ENCODE measurements at places on chromosomes 1 and 21.

- DNase-seq: no peak
These were observed 3.9 kb upstream of the NRAS start for GRCh38 chr1:114720492-114720891.

- peak; percentile 26 for DNase-seq
These were observed 641 bp upstream of the ZBTB21 start for GRCh38 chr21:42010507-42011495.

GRCh38 chr21:27152996-27153395 is 186.1 kb upstream of the ADAMTS5 start:
- no peak for DNase-seq

DNA sequence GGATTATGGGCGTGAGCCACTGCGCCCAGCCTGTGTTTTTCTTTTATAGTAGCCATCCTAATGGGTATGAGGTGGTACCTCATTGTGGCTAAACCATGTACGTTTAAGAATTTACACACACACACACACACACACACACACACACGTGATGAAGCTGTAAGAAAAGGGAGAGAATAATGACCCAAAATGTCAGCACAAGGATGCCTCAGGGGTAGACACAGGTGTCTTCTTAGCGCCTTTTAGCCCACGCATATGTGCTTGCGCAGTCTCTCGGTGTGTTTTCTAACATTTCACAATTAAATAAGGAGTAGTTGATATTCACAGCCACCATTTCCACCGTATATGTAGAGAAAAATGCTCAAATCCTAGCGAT is 782 bp upstream of the PFKL start:
- DNase-seq: no peak

DNA sequence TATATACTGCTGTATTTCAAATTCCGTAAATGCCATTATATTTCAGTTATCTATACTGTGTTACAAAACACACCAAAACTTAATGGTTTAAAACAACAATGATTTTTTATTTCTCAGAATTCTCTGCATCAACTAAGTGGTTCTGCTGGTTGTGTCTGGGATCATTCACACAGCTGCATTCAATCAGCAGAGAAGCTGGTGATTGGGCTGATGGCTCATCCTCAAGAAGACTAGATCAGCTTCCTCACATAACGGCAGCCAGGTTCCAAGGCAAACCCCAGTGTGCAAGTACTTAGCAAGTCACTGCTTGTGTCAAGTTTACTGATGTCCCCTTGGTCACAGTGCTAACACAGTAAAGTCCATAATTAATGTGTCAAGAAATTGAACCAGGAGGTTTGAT is 86.3 kb upstream of the VANGL1 start:
- no peak for DNase-seq

GRCh38 chr21:41713495-41714281 is 53.2 kb downstream of the RIPK4 start:
- DNase-seq: no peak

- no peak for DNase-seq
These were observed 62.7 kb downstream of the ZNF684 start for GRCh38 chr1:40594187-40594531.

DNA sequence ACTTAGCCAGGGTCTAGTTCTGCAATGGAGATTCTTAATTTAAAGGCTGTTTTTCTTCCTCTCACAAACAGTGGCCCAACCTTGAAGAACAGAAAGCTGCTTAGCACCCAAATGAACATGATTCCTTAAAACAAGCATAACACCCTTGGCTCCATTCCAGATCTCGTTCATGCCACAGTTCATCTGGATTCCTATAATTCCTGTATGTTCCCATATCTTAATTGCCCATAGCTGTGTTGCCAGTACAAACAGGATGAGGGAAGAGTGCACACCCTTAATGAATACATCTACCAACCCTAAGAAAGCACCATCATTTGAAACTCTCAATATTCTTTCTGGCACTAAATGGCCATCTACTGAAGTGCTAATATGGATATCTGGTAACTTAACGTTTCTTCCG is 45.5 kb downstream of the TGFB2 start:
- no peak for DNase-seq

DNA sequence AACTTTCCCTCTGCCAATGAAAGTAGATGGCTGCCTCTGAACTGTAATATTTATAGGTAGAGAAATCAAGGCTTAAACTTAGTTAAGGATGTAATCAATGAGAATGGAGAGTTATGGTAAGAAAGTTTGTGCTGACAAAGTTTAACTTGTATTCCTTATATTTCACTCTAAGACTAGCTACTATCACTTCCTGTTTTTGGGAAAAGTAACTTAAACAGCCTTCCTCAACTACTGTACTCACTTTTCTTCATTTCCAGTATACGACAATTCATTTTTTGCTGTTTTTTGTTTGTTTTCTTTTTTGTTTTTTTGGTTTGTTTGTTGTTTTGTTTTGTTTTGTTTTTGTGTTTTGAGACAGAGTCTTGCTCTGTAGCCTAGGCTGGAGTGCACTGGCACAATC is 3.7 kb downstream of the RGS18 start:
- no peak for DNase-seq

DNA sequence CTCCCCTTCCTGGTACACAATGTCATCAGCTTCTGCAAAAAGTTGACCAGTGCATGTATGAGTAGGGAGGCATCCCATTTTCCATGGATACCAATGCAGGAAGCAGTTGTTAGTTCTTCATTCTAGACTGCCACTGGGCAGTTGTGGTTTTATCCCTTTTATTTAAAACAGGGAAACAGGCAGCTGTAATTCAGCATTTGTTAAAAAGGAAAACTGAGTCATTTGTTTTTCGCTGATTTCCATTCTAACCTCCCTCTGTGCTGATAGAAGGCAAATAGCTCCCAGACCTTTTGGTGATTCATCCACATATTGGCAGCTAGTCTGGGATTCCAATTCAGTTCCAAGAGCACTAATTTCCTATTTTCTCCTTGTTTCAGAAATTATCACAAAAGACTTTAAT is 21.1 kb upstream of the ABCA4 start:
- no peak for DNase-seq

DNA sequence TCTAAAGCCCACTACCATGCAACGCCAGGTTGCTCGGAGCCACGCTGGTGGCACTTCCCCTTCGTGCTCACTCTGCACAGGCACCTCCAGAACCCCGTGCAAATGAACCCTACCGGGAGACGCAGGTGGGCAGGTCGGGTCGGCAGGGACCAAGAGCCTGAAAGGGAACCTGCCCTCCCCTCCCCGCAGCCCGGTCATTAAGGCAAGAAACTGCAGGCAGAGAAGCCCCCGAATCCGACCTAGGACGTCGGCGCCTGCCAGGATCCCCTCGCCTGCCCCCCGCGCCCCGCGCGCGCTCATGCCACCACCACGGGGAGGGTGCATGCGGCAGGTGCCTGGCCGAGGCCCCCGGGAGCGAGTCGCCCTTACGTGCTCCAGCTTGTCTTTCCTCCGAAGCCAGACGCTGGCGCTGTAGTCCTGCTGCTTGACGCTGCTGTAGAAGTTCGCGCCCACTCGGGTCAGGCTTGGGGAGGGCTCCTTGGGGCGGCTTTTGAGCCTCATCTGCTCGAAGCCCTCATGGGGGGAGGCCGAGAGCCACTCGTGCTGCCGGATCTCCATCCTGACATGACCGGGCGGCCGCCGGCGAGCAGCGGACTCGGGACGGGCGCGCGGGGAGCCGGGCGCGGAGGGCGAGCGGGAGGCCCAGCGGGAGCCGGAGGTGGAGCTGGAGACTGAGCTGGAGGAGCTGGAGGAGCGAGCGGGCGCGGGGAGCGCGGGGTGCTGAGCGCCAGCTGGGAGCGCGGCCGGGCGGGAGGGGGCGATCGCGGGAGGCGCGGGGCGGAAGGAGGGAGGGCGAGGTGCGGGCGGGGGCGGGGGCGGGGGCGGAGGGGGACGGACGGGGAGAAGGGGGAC is 552 bp downstream of the PLD5 start:
- no peak for DNase-seq

GRCh38 chr1:96703186-96703585 is 18.4 kb upstream of the PTBP2 start:
- DNase-seq: no peak

- no peak for DNase-seq
These were observed 49.0 kb downstream of the RAB3B start for GRCh38 chr1:51941528-51941927.

GRCh38 chr1:208855403-208855802 is 611.2 kb upstream of the PLXNA2 start:
- DNase-seq: no peak

DNA sequence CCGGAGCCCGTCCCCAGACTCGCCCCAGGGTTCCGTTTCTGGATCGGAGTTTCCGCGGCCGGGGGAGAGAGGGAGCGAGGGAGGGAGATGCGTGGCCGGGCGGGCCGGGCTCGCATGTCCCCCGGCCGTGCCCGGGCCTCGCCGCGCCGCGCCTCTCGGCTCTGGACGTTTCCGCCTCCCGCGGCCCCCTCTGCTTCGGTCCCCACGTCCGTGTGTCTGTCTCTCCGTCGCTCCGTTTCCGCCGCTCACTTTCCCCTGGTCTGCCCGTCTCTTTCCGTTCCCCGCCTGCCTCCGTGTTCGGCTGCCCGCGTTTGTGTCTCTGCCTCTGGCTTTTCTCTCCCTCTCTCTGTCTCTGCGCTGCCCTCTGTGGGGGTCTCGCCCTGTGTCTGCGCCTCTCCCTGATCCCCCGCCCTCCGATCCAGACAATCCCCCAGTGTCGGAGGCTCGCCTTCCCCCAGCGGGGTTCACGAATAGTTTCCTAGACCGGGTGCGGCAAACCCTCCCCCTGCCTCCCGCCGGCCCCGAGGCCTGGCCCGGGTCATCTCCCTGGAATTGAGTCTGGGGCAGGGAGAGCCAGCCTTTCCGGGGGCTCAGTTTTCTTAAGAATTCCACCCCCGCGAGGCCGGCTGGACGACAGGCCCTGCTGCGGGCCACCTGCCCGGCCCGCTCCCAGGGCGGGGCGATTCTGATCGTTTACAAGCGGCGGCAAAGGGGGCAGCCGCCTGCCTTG is 735 bp downstream of the NBL1 start:
- peak; percentile 65 for DNase-seq

GRCh38 chr1:6197746-6198427 is 1.5 kb downstream of the RPL22 start:
- DNase-seq: no peak

- DNase-seq: no peak
These were observed 8.0 kb upstream of the FTCD start for GRCh38 chr21:46163380-46163779.

DNA sequence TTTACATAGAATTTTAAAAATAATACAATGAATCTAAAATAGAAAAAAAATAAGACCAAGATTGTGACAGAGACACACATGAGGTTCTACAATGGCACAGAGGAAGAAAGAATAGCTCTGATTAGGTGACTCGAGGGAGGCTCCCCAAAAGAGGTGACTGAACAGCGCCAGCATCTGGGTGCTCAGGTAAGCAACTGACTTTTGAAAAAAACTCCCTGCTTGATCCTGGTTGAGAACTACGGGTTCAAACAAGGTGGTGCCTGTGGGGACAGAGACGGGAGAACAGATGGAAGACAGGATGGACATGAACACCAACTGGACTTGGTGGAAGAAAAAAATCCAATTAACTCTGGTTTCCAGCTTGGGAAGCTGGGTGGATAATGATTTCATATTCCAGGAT is 22.5 kb downstream of the BATF3 start:
- DNase-seq: no peak

GRCh38 chr1:184403961-184404726 is 17.3 kb downstream of the C1orf21 start:
- no peak for DNase-seq

DNA sequence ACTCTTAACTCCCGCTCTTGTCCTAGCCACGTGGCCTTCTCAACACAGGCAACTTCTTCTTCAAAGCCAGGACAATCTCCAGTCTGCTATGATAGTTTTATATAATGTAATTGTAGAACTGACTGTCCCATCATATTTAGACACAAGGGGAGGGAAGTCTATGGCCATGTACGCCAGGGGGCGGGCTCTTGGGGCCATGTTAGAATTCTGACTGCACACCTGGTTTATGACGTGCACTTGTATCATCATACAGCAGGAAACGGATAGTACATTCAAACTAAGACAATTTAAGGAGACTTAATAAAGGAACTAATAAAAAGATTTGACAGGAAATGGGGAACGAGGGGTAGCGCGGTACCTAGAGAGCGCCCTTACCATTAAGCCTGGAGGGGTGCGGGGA is 21.5 kb downstream of the DMRTB1 start:
- DNase-seq: no peak

DNA sequence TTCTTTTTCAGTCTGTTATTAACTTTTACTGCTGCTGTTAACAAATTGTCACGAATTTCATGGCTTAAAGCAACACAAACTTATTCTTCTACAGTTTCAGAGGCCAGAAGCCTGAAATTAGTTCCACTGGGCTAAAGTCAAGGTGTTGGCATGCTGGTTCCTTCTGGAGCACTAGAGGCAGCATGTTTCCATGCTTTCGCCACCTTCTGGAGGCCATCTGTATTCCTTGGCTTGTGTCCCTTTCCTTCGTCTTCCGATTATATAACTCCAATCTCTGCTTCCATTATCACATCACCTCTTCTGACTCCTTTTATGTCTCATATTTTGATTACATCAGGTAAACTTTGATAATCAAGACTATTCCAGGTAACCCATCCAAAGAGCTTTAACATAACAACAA is 1742.1 kb downstream of the BRINP3 start:
- DNase-seq: no peak

GRCh38 chr1:236705771-236706170 is 19.5 kb downstream of the ACTN2 start:
- DNase-seq: no peak

GRCh38 chr21:31848326-31848985 is 24.4 kb upstream of the HUNK start:
- DNase-seq: no peak

GRCh38 chr1:3366126-3367051 is 88.1 kb upstream of the ARHGEF16 start:
- DNase-seq: no peak

- peak; percentile 49 for DNase-seq
These were observed 5.1 kb upstream of the SSR2 start for GRCh38 chr1:156025876-156026275.

- DNase-seq: no peak
These were observed 1.3 kb downstream of the FNBP1L start for GRCh38 chr1:93448983-93449804.

DNA sequence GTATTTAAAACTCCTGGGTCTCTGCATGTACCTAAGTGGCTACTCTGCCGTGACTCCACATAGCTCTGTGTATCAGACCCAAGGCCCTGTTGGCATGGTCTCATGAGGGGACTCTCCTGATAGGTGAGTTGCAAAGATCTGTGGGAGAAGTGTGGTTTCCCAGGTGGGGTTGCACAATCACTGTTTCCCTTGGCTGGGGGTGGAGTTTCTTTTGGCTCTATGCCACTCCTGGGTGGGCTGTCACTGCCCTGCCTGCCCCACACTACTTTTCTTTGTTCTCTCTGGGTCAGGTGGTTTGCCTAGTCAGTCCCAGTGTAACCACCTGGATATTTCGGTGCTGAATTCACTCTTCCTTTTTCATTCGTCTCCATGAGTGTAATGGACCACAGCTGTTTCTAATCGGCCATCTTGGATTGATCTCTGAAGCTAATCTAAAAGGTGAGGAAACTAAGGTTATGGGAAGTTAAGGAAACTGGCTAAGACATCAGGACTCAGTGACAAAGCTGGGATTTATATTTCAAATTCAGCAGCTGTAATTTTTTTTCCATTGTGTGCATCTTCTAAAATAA is 97.1 kb upstream of the CACYBP start:
- no peak for DNase-seq

- no peak for DNase-seq
These were observed 74.2 kb upstream of the COX20 start for GRCh38 chr1:244761279-244761678.
